Activated B cell treated with CpG ODN at 0.5 μM for 24 hours (primary cell): ENCODE measurements at places on chromosomes 3 and 15.

DNA sequence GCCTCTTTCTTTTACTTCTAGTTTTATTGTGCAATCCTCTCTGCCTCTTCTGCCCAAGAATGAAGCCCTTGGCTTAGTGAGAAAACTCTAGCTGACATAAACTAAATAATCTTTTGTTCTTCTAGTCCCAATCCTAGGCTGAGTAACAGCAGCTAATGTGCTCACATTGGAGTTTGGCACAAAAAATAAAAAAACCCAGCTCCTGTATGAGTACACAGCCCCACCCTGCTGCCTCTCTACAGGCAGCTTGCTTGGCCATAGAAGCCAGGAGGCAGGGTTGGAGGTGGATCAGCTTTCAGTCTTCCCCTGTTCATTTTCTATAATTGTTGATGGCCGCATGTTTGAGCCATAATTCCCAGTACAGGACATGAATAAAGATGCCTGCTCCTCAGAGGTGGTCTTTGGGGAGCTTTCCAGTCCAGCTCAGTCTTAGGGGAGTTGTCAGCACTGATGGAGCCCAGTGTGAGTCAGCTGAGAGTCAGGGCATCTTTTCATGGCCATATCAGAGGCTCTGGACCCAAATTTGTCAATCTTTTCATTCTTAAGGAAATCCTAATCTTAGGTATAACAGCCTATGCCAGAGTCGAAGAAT lies 46.7 kb downstream of the RTP1 start:
- DNase-seq, result no peak

GRCh38 chr3:37997342-37997741 lies 6.8 kb downstream of the VILL start:
- peak; percentile 14 for DNase-seq

DNA sequence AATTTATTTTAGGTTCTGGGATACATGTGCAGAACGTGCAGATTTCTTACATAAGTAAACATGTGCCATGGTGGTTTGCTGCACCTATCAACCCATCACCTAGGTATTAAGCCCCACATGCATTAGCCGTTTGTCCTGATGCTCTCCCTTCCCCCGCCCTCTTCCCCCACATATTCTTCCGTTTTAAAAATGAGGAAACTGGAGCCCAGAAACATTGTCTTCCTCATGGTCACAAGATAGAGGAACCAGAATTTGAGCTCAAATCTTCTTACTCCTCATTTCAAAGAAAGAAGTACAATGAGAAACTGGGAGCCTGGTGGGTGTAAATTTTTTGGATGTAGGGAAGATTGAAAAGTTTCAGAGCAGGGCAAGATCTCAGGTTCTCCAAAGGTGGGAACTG lies 56.1 kb upstream of the USP3 start:
- DNase-seq, result no peak

DNA sequence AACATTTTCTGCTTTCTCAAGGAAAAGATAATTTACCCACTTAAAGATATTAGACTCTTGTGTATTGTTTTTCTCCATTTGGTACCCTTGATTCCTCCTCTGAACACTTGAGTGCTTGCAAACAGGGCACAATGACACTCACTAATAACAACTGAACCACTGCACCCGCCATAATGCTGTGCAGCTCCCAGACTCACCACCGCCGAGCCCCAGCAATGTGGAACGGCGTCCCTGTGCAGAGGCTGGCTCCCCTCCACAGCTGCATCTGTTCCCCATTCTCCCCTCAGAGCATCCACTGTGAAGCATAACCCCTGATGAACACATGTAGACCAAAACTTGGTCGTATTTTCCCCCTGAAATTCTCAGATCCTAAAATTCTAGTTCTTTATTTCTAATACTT lies 276.2 kb upstream of the PLSCR5 start:
- no peak for DNase-seq

DNA sequence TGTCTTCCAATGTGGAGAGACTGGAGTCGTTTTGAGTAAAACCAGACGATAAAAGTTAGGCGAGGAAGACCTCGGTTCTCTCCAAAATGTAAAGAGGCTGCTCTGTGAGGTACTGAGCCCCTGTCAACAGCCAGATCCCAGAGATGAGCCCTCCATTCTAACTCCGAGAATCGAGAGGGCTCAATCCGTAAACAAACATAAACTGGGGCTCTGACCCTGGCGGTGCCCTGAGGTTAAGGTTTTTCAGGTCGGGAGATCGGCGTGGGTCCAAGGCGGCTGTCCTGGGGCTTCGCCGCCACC lies 417 bp downstream of the TBCCD1 start:
- DNase-seq, result no peak

- DNase-seq, result no peak
These were observed 50.6 kb downstream of the CFAP20DC start for GRCh38 chr3:58999134-58999773.

- peak; percentile 32 for DNase-seq
These were observed 30.5 kb upstream of the MYZAP start for GRCh38 chr15:57561041-57561711.

DNA sequence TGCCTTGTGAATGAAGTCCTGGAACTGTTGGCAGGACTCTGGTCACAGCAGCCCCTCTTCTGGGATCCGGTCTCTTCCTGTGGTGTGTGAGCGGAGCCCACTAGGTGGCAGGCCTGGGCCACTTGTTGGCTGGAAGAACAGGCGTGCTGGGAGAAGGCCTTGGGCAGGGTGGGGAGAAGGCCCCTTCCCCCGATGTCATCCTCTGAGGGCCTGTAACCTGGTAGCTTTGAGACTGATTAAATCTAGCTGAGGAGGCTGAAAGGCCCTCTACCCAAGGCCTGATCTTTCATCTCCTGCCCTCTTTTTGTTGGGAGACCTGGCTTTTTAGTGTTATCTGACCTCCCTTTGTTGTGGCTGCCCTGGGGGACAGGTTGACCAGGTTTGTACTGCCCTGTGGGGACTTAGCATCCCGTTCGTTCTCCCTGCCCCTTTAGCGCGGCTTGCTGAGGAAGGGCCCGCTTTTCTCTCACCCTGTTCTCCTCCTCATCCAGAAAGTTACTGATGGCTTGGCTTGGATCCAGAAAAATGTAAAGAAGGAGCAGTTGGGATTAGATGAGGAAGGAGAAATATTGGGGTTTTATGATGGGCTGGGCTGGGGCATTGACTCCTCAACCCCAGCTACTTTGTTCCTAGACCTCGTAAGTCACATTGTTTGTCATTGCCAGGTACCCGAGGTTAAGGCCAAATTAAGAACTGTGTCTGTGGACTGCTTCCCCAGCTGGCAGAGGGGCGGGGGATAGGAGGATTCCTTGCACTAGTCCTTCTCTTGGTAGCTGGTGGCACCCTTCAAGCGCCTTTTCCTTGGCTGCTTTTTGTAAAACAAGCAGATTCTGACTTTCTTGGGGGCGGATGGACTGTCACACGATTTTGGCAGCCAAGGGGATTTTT lies 48.5 kb downstream of the CHCHD6 start:
- peak; percentile 69 for DNase-seq

DNA sequence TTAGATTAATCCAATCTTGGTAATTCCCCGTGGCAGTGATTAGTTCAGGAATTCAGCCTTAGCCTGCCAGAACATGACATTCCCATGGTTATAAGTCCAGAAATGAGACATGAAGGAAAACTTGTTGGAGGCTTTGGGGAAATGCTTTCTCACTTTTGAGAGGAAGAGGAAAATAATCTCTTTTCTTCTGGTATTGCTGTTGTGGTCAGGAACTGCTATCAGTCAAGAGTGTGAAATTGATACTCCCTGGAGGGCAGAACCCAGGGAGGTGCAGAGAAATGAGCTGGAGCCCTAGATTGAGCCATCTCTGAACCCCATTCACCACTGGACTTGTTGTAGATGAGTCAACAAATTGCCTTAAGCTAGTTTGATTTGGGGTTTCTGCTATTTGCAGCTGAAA lies 38.6 kb upstream of the APH1B start:
- DNase-seq, result no peak

DNA sequence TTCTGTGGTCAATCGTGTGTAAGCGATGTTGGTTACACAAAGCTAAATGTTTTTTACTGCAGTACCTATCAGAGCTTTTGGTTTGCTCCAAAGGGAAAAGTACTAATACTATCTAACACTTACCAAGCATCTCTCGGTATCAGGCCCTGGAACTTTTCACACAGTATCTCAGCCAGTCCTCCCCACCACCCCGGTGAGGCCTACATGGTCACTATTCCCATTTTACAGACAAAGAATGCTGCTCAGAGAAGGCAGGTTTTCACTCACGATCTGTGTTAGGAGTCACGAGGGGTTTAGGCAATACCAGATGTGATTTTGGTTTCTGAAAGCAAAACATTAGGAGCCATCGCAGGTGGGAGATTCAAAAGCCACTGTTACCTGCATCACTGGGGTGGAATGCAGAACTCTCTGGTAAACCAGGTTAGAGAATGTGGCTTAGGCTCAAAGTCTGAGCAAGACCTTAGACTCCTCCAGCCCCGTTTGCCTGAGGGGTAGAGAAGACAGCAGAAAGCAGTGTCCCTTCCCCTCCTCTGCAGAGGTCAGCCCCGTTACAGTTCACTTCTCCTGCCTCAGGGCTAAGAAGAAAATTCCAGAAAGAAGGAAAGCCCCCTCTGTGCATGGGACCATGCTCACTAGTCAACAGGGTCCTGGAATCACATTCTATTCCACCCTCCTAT lies 57.2 kb downstream of the XXYLT1 start:
- no peak for DNase-seq

DNA sequence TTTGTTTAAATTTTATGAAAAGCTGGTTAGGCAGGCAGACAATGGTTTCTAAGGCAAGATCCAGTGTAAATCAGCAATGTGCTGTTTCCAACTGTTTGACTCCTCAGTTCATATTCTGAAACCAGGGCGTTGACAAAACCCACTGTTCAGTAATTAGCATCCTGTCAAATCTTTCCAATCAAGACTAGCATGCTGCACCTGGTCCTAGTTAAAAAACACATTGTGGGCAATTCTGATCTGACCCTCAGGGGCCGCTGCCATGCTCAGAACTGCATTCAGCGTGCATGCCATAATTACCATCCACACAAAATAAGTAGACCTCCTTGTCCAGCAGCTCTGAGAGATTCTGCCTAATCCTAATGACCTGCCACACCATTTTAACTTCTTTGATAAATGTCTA lies 20.9 kb upstream of the RBP1 start:
- DNase-seq, result no peak

GRCh38 chr3:32569540-32570420 lies 878 bp downstream of the DYNC1LI1 start:
- peak; percentile 53 for DNase-seq

DNA sequence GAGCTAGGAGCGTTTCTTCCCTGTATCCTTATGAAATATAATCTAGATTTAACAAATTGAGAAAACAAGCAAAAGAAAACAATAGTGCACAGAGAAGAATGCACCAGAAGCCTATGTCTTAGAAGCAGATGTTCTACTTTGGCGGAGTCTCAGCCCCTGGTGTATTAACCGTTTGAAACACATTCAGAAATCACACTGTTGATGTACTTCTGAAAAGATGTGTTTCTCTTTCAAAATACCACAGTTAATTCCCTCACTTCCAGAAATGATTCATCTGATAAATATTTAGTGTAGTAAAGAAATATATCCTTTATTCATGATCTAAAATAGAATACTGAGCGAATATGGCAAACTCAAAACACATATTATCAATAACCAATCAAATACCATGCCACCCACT lies 77.7 kb downstream of the CBLB start:
- no peak for DNase-seq

- no peak for DNase-seq
These were observed 337.1 kb upstream of the LRRFIP2 start for GRCh38 chr3:37511463-37511920.

DNA sequence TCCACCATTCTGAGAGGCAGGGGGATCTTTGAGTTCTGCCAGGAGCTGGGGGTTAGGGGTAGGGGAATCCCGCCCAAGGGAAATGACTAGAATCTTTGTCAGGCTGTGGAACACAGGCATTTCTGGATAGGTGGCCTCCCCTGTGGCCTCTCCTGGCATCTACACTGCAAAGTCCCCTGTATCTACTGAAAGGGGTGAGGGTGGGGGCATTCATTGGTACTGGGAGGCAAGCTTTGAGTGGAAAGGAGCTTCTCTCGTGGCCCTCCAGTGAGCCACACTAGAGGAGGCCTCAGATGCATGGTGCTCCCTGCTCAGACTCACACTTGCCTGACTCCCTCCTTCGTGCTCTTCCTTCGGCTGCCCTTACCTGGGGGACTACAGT lies 59.9 kb downstream of the CCNL1 start:
- no peak for DNase-seq

DNA sequence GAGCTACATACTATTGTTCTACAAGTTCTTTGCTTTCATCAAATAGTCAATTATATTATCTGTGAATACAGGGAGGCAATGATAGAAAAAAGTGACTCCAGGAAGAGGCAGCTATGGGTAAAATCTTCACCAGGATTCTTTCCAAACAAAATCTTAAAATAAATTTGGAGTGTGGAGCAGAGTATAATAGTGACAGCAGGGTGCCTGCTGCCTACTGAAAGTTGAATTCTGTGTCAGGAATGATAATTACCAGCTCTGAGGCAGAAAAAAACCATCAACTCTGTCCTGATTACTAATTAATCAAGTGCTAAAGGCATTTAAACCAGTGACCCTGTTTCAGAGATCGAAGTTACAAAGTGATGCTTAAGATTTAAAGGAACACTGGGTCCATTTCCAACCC lies 148.0 kb downstream of the DIPK2A start:
- DNase-seq, result no peak

DNA sequence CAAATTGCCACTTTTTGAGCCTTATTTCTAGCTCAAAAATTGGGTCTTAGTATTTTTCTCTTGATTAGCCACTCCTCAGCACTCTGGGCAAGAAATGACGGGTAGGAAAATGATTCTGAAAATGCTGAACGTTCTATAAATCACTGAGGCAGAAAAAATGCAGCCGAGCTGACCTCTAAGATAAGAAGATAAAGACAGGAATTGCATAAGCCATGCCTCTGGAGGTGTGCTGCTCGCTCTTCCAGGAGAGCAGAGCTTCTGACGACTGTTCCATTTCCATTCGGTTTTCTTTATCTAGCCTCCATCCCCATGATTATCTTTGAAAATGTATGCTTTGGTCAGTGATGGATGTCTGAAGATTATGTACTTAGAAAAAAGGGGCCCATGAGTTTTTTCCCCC lies 558.8 kb upstream of the ADAMTS9 start:
- no peak for DNase-seq

GRCh38 chr3:42094128-42094527 lies 3.0 kb downstream of the TRAK1 start:
- no peak for DNase-seq

GRCh38 chr3:186172353-186172752 lies 63.5 kb upstream of the ETV5 start:
- no peak for DNase-seq

GRCh38 chr15:99413955-99414754 lies 151.6 kb upstream of the MEF2A start:
- no peak for DNase-seq

DNA sequence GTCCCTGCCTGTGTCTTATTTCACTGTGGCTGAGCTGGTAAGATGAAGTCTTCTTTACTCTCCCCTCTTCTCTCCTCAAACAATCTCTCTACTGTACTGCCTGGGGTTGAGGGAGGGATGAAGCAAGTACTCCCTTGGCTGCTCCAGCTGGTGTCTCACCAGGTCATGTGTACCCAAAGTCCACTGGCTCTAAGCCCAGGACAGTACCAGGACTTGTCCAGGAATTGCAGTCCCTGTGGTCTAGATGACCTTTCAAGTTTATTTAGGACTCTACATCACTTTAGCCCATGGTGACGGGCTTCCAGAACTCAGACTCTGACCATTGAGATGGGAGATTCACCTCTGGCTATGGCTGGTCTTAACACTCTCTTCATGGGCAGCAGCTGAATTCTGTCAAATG lies 17.5 kb upstream of the SLC27A2 start:
- DNase-seq, result no peak
